ENCODE measurements at places on chromosomes 2 and 18.

DNA sequence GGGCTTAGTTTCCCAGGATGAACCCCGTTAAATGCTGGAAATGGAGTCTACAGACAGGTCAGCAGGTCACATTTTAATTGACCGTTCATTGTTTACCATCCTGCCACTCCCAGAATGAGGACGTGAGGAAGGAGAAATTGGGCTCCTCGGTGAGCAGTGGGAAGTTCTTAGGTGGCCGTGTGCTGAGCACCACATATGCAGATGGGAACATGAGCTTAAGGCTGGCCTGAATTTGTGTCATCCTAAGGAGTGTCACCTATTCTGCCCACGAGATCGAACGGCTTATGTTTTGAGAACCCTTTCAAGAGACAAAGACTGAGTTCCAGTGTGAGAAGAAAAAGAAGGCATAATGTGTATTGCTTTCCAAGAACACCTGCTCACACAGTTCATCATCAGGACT lies 234.4 kb upstream of the PXDN start:
- DNase-seq: no peak

GRCh38 chr2:74522516-74522915 lies 3.5 kb downstream of the DQX1 start:
- DNase-seq: no peak

DNA sequence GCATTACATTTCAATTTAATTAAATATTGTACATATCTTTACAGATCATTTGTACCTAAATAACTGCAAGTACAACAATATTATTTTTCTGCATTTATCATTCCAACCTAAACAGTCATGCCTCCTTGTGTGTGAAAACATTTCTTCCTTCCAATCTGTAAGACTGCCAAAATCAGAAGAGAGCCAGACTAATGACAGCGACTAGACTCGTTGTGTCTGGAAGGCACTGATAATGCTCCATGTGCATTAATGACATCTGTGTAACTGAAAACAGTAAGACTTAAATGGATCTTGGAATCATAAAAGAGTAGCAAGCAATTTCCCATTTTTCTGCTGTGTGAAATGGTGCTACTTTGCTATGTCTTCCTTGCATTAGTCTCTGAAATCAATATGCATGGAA lies 278.0 kb upstream of the DSEL start:
- DNase-seq: no peak

- DNase-seq: no peak
These were observed 44.1 kb downstream of the EFR3B start for GRCh38 chr2:25085761-25086560.

DNA sequence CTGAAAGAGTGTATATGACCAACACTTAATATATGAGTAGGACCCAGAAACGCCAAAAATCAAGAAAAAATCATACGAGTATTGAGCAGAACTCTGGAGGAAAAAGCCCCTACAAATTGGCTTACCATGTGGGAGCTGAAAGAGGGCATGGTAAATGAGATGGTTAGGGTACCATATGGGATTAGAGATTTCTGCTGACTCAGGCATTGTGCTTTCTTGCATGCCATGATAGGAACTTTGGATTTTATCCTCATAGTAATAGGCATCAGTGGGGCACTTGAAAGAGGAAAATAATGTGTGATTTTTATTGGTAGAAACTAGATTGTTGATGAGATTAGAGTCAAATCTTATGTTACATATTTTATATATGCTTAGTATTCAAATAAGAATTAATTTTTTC lies 271.1 kb downstream of the CBLN2 start:
- no peak for DNase-seq

GRCh38 chr2:10520154-10520553 lies 72.0 kb upstream of the ODC1 start:
- no peak for DNase-seq

DNA sequence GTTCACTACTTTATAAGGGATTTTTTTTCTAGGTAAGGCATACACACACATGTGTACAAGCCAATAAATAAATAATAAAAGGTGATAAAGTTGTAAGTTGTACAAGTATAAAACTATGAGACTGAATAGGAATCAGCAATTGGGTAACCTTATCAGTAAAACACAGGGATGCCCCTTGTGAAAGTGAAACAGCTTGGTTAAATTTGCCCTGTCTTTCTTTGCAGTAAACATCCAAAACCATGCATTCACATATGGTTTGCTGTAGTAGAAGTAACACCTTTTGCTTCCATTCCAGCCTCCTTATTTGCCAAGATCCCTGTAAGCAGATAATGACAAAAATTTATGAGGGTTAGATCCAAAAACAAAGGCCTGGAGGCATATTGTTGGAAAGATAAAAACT lies 44.3 kb upstream of the NEUROD1 start:
- DNase-seq: no peak

GRCh38 chr2:60884800-60885199 lies 3.4 kb downstream of the REL start:
- no peak for DNase-seq

DNA sequence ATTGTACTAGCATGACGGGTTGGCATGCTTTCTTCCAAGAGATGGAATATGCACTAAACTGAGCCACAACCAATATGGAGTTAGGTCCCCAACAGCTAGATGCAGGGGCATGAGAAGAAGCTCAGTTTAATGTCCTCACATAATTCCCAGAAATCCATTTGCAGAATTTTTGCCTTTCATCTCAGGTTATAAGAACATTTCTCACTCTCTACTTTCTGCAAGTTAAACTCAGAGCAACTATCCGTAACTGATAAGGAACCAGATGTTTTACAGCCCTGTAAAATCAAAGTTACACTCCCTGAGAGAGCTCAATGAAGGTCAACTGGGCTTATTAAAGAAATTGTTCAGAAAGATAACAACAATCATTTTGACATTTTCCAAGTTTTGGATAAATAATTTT lies 30.7 kb downstream of the COPS8 start:
- no peak for DNase-seq

DNA sequence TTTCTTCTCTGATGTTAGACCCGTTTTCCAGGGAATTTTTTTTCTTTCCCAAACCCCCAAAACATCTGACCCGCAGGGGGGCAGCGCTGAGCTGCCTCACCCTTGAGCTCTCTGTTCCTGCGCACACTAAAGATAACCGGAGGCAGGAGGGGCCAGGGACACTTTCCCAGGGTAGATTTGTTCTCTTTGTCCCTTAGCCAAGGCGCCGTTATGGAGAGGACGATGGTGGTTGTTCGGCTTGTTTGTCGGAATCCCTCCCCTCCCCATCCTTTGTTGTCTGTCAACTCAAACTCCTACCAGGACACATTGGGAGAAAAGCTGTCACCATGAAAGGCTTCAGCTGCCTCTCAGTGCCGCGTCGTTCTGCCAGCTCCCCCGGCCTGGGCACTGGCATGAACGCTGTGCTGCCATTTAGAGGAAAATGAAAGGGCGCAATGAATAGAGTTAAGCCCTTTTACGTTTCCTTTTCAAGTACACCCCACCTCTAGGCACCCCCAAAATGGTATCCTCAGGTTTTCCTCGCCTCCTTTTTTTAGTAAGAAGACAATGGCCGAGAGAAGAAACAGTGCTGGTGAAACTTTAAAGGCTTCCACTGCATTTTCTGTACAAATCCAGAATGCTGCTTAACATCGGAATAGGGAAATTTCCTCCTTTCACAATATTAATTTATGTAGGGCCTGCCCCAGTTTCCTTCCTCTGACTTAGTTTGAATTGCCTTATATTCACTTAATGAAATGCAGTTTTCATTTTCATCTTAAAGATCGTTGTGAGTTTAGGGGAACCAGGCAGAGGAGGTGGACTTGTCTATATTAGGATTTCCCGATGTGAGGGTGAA lies 62.1 kb downstream of the RND3 start:
- DNase-seq: no peak

DNA sequence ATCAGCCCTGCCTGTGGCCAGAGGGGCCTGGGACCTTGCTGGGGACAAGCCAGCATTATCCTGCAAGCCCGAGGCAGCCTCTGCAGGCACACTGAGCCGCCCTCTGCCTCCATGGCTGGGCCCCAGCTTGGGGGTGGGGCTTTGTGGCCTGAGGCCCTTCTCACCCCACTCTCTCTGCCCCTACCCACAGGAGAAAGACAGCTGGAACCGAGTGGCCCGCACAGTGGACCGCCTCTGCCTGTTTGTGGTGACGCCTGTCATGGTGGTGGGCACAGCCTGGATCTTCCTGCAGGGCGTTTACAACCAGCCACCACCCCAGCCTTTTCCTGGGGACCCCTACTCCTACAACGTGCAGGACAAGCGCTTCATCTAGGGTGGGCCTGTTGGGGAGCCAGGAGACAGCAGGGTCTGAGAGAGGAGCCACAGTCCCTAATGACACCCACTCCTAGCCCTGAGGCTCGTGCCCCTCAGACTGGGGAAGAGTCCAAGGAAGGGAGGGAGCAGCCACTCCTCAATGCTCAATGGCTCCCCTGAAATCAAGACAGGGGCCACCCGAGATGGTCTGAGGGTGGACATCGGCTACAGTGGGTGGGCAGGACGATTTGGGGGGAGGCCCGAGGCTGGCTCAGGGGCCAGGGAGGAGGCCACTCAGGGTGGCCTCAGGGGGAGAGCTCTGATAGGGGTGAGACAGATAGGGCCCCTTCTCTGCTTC lies 4.4 kb upstream of the CHRNG start:
- DNase-seq: no peak

DNA sequence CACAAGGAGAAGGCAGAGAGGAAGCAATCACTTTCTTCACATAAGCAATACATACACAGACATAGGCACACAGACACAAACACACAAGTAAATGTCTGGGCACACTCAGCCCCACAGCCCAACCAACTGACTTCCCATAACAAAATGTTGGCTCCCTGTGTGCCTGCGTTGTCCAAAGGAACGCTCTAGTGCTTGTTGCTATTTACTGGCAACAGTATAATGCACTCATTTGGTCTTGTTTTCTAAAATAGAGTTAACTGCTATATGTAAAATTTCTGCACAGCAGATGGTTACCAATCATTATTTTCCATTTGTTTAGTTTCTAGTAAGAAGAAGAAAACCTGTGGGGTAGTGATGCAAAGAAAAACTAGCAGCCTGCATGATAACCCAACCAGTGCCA lies 16.5 kb downstream of the FIGN start:
- DNase-seq: no peak

GRCh38 chr2:206212673-206213513 lies 53.2 kb downstream of the EEF1B2 start:
- no peak for DNase-seq

- no peak for DNase-seq
These were observed 65.3 kb downstream of the MEMO1 start for GRCh38 chr2:31945572-31945935.

GRCh38 chr2:188966728-188967440 lies 7.3 kb upstream of the COL3A1 start:
- DNase-seq: no peak

DNA sequence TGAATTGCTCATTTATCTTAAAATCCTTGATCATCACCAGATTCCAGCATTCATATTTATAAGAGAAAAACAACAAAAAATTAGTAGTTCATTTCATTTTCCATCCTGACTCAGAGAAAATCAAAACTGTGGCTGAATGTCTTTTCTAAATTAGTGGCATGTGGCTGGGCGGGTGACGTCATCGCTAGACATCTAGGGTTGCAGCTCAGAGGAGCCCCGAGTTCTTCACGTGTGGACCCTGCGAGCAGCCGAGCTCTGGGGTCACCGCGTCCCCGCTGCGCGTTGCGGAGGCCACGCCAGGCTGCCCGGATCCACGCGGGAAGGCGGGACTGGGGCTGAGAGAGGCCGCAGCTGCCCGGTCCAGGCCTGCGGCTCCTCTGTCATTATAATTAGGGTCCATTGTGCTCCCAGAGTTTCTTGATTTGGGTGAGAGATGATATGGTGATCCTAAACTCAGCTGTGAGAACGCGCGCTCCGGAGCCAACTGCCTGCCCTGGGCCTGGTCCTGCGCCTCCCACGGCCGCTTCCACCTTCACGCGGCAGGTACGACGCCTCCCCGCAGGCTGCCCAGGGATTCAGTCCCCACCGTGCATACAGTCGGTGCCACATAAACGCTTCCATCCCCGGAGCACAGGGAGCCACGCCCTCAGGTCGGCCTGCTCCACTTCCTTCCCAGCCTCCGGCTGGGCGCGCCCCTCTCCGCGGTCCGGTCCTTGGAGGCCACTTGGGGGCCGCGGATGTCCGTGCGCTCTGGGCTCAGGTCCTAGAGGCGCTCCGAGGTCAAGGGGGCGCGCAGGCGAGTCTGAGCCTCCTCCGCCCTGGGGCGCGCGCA lies 56.5 kb downstream of the TMEM18 start:
- no peak for DNase-seq

- DNase-seq: peak; percentile 21
These were observed 51.4 kb upstream of the SPAG16 start for GRCh38 chr2:213232649-213233437.

DNA sequence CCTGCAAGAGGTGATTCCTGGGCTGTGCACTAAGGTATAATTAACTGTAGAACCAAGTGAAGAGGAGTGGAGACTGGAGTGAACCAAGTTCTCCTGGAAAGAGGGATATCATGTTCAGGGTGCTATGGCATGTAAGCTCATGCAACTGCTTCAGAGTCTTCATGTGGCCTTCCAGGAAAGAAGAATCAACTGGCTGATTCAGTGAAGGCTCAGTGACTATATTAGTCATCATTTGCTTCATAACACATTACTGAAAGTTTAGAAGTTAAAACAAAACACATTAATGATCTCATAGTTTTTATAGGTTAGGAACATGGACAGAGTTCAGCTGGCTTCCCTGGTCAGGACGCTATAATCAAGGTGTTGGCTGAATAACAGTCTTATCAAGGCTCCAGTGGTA lies 1200.8 kb upstream of the GYPC start:
- DNase-seq: no peak

DNA sequence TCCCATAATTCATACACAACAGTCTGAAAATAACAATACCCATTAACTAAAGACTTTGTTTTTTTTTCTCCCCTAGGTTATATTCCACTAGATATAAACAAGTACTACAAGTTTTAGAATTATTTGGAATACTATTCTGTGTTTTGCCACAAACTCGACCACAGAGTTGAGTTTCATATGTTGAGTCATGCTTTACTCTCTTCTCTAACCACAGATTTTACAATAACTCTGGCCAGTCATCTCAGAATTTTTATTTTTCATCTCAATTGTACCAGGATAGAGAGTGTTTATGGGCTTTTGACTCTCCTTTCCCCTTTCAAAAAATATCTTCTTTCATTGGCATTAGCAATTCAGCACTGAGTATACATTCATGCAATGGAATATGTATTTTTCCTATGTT lies 348.7 kb upstream of the GALNT5 start:
- no peak for DNase-seq

GRCh38 chr2:26555246-26556133 lies 77.6 kb upstream of the OTOF start:
- DNase-seq: no peak

DNA sequence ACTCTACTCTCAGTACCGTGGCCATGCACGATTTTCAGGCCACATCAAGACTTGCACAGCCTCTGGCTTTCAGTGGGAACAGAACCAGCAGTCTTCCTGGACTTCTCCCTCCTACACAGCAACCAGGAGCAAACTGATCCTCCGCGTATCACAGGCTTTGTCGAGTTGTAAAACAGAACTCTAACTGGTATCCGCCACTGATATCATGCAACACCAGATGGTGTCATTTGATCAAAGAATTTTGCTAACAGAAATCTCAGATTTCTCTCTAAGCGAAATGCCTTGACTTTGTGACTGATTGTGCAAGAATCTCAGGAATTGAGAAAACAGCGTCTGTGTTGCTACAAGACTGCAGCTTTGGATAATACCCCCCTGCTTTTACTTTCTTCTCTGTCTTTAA lies 85.7 kb downstream of the COPS8 start:
- no peak for DNase-seq
